Large intestine (tissue), 12 donors: ENCODE measurements at places on chromosomes 1 and 21. TPM values are rescaled to one million over a fixed set of nuclear protein-coding genes. Genes with fewer than 3 reads are reported as not detected.

GRCh38 chr1:158951956-158952355 is 20.6 kb downstream of the PYHIN1 start:
- DNase-seq: no peak

The PLA2G2D gene
- polyA plus RNA-seq: 0.18 TPM

- peak; percentile 75 for DNase-seq
Observed at GRCh38 chr21:41953831-41954653, at the start of gene C2CD2. TSS of gene C2CD2 (minus strand) at chr21:41954018. CDS start at chr21:41953648, 370 bp downstream.

The GNPAT gene
- 69.3 TPM for polyA plus RNA-seq

The THEM5 gene
- polyA plus RNA-seq: 0.45 TPM

- DNase-seq: no peak
Observed at GRCh38 chr21:36250423-36251075, 69.4 kb upstream of the MORC3 start.

The NBPF26 gene
- polyA plus RNA-seq: 14.2 TPM

DNA sequence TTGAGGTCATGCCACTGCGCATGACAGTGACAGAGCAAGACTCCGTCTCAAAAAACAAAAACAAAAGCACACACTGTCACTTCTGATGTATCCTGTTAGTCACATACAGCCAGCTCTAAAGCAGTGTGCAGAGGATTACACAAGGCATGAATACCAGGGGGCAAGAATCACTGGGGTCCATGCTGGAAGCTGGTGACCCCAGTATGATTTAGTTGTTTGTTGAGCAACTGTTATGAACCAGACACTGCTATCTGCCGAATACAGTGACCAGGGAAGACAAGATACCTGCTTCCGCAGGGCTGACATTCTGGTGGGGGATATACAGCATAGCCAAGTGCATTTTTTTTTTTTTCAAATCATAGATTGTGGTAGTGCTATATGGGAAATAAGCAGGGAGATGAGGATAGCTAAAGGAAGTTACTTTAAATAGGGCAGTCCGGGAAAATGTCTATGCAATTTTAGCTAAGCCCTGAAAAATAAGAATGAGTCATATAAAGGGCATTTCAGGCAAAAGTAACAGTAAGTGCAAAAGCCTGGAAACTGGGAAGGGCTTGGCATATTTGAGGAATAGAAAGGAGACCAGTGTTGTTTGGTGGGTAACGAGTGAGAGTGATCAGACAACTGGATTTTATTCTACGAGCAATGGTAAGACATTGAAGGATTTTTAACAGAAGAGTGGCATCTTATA is 69.7 kb downstream of the ADSS2 start:
- no peak for DNase-seq

DNA sequence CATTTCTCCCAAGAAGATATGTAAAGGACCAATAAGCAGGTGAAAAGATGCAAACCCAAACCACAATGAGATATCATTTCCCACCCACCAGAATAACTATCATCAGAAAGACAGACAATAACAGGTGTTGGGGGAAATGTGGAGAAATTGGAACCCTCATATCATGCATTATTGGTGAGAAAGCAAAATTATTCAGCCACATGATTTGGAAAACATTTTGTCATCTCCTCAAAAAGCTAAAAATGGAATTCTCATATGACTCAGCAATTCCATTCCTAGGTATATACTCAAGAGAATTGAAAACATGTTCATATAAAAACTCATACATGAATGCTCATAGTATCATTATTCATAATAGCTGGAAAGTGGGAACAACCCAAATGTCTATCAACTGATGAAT is 25.1 kb upstream of the RNF186 start:
- no peak for DNase-seq

- DNase-seq: no peak
Observed at GRCh38 chr1:51032936-51033335, 62.9 kb downstream of the CDKN2C start.

The RNU1-2 gene
- polyA plus RNA-seq: 3.2 TPM

The HTR1D gene
- polyA plus RNA-seq: 0.46 TPM
